Mesothelial cell of epicardium (in vitro differentiated cells): ENCODE measurements at places on chromosomes 3 and 15. TPM values are rescaled to one million over a fixed set of nuclear protein-coding genes. Genes with fewer than 3 reads are reported as not detected.

HHLA2 gene
- total RNA-seq: not detected in 3 replicates

TRPM1 gene
- not detected in 3 replicates for total RNA-seq

ACTRT3 gene
- total RNA-seq: 3.1 to 3.8 TPM (median 3.5 TPM) in 3 replicates

LIPH gene
- total RNA-seq: 0.07 to 0.32 TPM (median 0.18 TPM) in 3 replicates

GABRG3 gene
- 2.5 to 3.1 TPM (median 3.0 TPM) in 3 replicates for total RNA-seq

NTRK3 gene
- total RNA-seq: 1.8 to 2.1 TPM (median 1.8 TPM) in 3 replicates

GOLGA6L7 gene
- total RNA-seq: not detected in 3 replicates

RTP3 gene
- not detected in 3 replicates for total RNA-seq

DNA sequence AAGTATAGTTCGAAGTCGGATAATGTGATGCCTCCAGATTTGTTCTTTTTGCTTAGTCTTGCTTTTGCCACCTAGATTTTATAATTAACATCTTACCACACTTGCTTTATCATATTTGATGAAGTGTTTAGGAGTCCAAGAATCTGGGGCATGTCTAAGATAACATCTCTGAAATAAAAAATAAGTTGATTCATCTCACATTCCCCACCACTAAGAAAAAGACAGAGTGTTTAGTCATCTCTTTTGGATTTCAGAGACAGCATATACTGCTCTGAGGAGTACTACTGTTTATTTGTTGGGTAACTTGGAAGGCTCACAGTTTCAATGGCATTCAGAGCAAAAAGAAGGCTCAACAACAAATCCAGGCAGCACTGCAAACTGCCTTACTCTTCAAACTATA, 324.2 kb upstream of the ATP11B start:
- DNase-seq: no peak

- DNase-seq: no peak
Measured at GRCh38 chr3:112847692-112848091, 1.0 kb upstream of the CD200R1L start.

GRCh38 chr3:101195951-101196713, 124.2 kb downstream of the IMPG2 start:
- no peak for DNase-seq

DNA sequence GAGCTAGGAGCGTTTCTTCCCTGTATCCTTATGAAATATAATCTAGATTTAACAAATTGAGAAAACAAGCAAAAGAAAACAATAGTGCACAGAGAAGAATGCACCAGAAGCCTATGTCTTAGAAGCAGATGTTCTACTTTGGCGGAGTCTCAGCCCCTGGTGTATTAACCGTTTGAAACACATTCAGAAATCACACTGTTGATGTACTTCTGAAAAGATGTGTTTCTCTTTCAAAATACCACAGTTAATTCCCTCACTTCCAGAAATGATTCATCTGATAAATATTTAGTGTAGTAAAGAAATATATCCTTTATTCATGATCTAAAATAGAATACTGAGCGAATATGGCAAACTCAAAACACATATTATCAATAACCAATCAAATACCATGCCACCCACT, 77.7 kb downstream of the CBLB start:
- no peak for DNase-seq

- DNase-seq: no peak
Measured at GRCh38 chr15:39767921-39768320, 14.7 kb downstream of the FSIP1 start.

DNA sequence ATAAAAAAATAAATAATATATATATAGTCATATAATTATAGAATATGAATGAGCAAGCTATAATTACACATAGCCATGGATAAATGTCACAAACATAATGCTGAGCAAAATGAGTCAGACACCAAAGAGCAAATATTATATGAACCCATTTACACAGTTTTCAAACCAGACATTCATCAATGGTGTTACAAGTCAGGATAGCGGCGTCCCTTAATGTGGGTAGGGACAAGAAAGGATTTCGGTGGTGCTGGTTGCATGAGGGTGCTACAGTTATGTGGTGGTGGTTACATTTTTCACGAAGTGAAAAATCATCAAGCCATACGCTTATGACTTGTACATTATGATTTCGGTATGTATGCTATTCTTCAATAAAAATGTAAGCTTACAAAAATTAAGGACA, 100.5 kb downstream of the HMG20A start:
- DNase-seq: no peak

DNA sequence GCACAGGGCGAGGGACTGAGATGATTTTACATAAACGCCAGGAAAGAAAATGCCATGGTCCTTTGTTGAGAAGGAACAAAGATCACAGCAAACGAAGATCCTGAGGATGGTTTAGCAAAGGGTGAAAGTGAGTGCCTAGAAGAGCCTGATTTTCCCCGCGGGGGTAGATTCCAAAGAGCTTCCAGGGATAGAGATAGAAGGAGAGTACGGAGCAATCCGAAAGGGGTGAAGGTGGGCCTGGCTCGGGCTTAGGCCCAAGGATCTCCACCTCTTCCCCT, 977 bp downstream of the CDC25A start:
- DNase-seq: no peak

DNA sequence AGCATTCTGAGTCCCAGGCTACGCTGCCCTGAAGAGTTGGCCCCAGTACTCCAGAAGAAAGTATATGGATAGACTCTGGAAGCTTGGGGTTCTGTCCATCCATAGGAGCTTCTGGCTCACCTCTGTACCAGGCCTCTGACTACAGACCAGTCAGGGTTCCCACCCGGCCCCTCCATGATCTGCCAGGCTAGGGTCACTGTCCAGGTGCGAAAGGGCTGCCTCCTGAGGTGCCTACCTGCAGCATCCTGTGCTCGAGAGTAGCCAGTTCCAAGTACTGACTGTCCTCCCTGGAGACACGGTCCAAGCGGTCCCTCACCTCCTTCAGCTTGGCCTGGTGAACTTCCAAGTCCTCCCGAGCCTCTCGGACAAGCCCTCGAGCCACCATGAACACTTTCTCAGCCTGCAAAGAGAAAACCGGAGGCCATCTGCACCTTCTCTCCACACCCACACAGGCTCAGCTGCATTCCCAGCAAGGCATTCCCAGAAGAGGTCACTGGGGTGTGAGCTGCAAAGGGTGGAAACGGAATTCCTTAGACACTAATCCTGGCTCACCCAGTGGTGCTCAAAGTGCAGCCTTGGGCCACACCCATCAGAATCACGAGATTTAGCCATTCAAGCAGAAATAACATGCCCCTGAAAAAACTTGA, 3.7 kb upstream of the PLXNB1 start:
- no peak for DNase-seq

DNA sequence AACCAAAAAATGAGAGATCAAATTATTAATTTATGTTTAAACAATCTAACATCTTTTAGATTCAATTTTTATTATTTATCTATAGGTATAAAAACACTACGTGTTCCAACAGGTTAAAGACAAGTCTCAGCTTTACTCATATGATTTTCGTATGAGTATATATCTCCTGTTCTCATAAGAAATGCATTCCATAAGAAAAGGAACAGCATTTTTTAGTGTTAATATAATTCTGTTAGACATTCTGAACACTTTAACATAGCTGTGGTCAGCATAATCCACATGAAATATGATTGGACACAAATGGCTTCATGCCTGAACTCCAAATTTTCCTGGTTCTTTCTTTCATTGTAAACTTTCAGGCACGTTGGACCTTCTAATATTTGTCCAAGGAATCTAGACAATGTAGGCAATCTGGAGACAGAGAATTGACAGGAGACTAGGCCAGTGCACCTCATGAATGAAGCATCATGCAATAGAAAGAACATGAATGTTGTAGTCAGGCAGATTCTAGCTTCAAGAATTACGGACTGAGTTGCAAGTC, 1122.0 kb upstream of the ALCAM start:
- no peak for DNase-seq

- peak; percentile 50 for DNase-seq
Measured at GRCh38 chr3:147422601-147423536, 13.7 kb downstream of the ZIC1 start.

DNA sequence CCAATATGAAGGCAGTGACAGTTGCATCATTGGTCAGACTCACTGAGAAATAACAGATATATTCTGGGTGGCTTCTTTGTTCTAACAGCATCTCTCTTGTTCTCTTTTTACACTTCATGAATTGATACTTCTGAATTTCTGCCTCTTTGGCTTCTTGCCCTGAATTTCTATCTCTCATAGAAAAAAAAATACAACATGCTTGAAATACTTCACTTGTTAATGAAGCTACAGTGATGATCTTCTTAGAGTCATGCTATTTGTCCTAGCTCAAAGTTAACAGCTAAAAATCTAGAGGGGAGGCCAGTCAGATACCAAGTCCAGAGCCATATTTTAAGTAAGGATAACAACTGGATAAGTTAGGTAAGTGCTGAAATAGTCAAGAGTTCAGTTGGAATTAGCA, 597.2 kb upstream of the AGTR1 start:
- no peak for DNase-seq

- DNase-seq: no peak
Measured at GRCh38 chr15:39079296-39079847, 501.5 kb upstream of the THBS1 start.

DNA sequence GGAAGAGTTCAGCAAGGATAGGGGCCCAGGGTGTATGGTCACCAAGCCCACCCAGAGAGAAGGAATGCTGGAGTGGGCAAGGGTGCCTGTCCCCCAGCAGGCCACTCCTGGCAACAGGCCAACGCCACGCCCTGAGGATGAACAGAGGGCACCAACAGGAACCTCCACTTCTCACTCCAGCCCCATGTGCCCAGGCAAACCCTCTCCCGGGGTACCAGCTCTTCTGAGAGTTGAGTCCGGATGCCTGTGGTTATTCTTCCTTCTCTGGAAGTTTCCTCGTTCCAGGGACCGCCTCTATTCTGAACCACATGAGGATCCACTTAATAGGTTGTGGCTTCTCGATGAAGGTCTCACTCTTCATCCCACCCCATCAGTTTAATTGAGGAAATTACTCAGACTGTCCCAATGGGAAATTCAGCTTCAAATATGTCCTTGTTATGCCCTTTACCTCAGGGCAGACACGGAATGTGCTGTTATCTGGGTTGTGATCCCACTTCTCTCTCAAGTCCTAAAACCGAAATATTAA, 114.3 kb downstream of the LIPC start:
- DNase-seq: no peak

DNA sequence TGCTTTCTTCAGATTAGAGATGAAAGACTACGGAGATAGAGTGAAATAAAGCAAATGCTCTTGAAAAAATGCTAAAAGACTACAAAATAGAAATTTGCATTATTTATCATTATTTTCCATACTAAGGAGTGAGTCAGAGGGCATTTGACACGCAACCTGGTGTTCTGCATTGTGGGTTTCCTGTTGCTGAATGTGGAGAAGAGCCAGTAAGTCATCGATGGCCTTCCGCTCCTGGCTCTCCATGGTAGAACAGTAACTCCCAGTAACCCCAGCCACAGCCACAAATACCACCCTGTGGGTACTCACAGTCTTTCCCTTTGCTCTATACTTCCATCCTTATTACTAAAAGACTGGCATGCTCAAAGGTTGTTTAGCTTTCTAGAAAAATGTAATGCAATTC, 61.5 kb downstream of the CGGBP1 start:
- no peak for DNase-seq

GRCh38 chr3:123338620-123339061, 110.2 kb downstream of the ADCY5 start:
- no peak for DNase-seq

- no peak for DNase-seq
Measured at GRCh38 chr3:112096176-112096575, 10.0 kb downstream of the C3orf52 start.

DNA sequence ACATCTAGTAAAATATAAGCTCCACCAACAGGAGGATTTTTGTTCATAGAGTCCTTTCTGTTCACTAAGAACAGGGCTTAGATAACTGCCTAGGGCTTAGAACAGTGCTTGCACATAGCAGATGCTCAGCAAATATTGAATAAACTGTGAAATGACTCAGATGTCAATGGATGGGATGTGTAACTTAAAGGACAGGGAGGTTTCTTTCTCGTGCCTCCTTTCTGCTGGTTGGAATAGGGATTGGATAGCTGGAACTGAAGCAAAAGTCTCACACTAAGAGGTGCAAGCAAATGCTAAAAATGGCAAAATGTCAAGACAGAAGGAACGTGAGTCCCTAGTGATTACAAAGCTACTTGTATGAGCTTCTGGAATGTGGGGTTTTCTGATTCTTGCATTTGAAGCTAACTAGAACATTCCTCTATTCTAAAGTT, 392.8 kb upstream of the WNT5A start:
- DNase-seq: no peak

DNA sequence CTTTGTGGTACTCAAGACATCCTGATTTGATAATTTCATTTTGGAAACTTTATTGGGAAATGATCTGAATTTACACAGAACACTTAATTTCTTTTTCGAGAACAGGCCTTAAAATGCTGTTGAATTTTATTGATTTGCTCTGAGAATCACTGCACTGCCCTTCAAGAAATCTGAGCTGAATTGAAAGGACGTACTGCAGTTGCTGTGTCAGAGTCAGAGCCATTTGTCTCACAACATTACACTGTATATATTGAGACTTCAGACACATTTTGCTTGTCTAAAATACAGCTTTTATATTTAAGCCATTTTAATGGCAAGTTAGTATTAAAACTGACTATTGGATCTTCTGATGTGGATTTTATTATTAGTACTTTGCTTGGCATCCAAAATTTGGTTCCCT, 504.1 kb downstream of the NLGN1 start:
- DNase-seq: no peak

DNA sequence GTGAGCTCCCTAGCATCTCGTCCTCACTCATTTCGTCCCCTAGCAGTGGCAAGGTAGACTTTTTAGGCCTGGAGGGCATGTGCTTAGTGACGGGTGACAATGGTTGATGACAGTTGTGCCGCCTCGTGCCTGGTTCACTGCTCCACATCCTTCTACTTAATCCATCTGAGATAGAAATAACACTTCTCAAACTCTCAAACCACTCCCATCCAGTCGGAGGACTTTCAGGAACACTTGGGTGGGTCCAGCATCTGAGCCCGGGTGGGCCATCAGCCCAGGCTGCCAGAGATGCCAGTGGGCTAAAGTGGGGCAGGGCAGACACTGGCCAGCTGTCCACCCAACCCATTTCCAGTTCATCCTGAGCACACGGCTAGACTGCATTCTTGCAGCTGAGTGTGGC, 79.7 kb upstream of the SMAD3 start:
- DNase-seq: no peak

DNA sequence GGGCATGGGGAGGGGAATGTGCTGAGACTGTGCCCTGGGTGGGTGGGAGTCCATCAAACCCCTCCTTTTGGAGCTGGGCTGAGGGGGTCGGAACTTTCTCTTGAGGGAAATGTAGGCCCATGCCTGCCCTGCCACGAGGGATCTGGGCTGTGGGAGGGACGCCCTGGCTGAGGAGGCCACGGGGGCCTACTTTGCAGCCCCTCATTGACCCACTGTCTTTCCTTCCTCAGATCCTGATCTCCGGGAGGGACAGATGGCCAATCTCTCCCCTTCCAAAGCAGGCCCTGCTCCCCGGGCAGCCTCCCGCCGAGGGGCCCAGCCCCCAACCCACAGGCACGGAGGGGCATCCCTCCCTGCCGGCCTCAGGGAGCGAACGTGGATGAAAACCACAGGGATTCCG, 25.3 kb downstream of the LOXL1 start:
- no peak for DNase-seq

DNA sequence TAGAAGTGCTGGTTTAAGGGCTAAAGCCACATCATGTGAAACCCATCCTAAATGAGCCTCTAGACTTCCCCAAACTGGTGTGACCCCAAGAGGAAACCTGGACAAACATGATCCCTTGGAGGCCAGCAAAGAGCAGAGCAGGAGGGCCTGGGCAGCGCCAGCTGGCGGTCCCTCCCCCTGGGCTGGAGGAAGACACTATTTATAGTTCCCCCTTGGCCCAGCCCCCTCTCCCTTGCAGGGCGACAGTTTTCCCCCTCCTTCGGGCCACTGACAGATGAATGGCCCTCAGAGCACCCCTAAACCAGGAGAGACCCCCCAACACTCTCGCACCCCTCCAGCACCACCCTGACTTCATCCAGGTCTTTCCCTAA, 2.9 kb downstream of the UCN2 start:
- DNase-seq: no peak

- no peak for DNase-seq
Measured at GRCh38 chr15:63362885-63363284, 18.8 kb downstream of the CA12 start.
